ENCODE measurements at places on chromosomes 2 and 18.

DNA sequence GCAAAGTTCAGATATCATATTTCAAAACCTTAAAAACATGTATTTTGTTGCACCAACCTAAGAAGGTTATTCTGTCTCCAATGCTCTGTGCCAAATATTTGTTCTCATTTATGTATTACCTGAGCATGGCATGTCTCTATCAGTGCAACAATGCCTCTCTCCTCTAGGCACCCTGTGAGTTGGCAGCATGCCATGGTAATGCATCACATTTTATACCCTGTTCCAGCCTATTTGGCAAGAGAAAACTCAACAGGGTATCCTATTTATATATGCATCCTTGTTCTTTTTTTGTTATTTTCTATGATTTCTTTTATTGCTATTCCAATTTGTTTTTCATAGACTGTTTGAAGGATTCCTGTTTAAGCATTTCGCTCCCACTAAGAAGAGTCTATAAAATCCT, 126.3 kb upstream of the NRXN1 start:
- DNase-seq: no peak

GRCh38 chr2:109170645-109171044, 41.6 kb downstream of the SH3RF3 start:
- DNase-seq: no peak

DNA sequence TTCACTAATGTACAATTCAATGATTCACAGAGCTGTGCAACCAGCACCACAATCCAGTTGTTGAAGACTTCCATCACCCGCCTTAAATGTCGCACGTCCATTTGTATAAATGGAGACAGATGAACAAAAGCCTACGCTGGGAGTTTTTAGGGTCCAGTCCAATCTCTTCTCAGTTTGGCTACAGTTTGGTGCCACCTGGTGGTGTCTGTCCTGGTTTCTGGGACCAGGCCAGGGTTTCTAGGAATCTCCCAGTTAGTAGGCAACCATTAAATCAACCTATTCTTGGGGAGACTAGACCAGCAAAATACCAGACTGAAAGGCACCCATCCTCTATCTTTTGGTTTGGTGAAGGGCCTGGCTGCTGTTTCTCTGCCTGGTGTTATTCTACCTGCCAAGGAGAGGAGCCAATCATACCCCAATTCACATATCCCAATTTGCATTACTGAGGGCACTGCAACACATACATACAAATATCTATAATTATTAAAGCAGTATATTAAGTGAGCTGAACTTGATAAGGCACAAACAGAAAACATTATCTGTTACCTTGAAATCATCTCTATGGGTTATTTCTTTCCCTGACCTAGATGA, 3.2 kb upstream of the DDX1 start:
- no peak for DNase-seq

GRCh38 chr2:176575237-176575744, 306.0 kb downstream of the MTX2 start:
- no peak for DNase-seq

Data from activated naive CD8-positive, alpha-beta T cell treated with anti-CD3 and anti-CD28 coated beads, Interleukin-2, amount 50 U/mL, for 16 hours (primary cell).